Heart left ventricle (tissue), 16 donors: ENCODE measurements at places on chromosomes 16 and 17. TPM values are rescaled to one million over a fixed set of nuclear protein-coding genes. Genes with fewer than 3 reads are reported as not detected.

Gene ZG16
- not detected for total RNA-seq

Gene IGFBP4
- total RNA-seq, result 165 TPM

Gene C17orf78
- not detected for total RNA-seq

DNA sequence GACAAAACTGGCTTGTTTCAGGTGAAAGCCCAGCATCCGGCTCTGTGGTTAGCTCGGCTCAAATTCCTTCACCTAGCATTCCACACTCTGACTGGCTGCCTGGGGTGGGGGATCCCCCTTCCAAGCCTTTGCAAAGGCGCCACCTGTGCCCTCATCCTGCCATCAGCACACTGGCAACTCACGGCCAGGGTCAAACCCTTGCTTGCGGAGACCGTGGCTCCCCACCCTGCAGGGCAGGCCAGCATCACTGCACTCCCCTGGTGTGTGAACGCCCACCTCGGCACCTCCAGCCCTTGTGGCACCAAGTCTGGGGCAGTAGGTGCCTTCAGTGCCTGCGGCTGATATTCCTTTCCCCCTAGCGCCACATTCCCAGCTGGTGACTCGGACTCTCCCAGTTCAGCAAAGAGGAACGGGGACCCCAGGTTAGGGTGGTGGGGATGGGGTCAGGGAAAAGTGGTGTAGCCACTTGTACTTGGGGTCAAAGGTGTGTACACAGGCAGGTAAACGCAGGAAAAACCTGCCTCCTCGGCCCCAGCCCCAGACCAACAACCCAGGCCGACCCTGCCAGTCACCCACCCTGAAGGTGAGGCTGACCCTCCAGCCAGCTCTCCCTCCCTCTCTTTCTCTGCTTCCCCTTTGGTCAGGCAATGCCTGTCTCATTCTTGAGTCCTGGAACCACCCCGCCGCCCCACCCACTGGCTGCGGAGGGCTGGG, 1.1 kb downstream of the FLII start:
- DNase-seq, result peak; percentile 66

- DNase-seq, result peak; percentile 81
These were observed 8.8 kb downstream of the ZG16B start for GRCh38 chr16:2838928-2839327.

DNA sequence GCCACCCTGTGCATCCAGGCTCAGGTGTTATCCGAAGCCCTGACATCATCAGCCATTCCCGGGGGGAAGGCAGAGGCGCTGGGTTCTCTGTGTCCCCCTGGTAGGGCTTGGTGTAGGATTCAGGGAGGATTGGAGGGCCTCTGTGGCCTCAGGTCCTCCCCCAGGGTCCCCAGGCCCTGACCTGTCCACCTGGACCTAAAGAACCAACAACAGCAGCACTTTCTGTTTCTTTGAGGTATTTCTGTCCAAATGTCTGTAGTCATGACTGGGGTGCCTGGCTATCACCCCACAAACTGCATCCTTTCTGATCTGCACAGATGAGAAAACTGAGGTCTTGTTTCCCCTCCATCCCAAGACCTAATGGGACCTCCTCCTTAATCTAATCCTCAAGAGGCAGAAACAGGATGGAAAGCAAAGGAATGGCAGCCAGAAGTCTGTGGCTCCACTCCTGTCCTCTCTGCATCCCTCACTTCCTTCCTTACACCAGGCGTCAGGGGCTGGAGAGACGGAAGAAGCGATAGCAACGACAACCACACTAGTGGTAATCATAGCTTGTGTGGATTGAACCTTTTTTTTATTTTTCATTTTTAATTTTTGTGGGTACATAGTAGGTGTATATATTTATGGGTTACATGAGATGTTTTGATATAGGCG, 11.8 kb downstream of the NLRC5 start:
- DNase-seq, result peak; percentile 51

GRCh38 chr16:73033271-73033998, 14.5 kb downstream of the ZFHX3 start:
- no peak for DNase-seq
